ENCODE measurements at places on chromosomes 4 and X.
A peak's percentile ranks its signal among the peaks of the same experiment; 100 is the strongest.

DNA sequence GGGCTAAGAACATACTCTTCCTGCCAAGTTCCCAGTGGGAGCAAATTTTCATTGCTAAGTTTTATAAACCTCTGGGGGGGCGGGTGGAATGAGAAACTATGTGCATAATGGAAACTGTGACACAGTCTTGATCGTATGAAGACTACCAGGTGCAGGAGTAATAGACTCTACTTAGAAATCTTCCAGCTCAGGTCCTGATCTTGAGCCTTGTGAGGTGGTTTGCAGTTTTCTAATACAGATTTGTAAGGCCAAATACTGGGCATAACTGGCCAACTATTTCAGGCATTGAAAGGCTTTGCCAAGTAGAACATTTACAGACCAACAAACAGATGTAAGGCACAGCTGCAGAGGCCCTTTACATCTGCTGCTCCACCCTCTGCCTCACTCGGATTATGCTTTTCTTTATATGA is 89.7 kb upstream of the CBR4 start:
- H3K4me1 ChIP-seq = peaks cover 12% of the 10 kb centered on the region
- H3K4me3 ChIP-seq = no peak overlapping the region
- no peak overlapping the region for H3K27ac ChIP-seq
- no peaks in the 10 kb centered on the region for H3K27me3 ChIP-seq
- H3K36me3 ChIP-seq = peaks cover 40% of the 10 kb centered on the region

- H3K4me3 ChIP-seq = no peak overlapping the region
- no peaks in the 10 kb centered on the region for H3K27me3 ChIP-seq
- no peaks in the 10 kb centered on the region for H3K36me3 ChIP-seq
These were observed 29.8 kb upstream of the ESX1 start for GRCh38 chrX:104284507-104284906.

GRCh38 chrX:148412006-148412405 is 88.4 kb upstream of the AFF2 start:
- H3K4me3 ChIP-seq = no peak overlapping the region
- H3K4me1 ChIP-seq = no peaks in the 10 kb centered on the region
- H3K27me3 ChIP-seq = no peaks in the 10 kb centered on the region
- no peak for DNase-seq

- no peak for DNase-seq
- no peaks in the 10 kb centered on the region for H3K36me3 ChIP-seq
- H3K4me1 ChIP-seq = no peaks in the 10 kb centered on the region
These were observed 20.3 kb upstream of the ASMTL start for GRCh38 chrX:1472975-1473374.

GRCh38 chr4:40458109-40458508 is 123.0 kb downstream of the CHRNA9 start:
- no peak overlapping the region for H3K27ac ChIP-seq
- DNase-seq = no peak
- no peak overlapping the region for H3K4me3 ChIP-seq
- no peaks in the 10 kb centered on the region for H3K36me3 ChIP-seq

- no peaks in the 10 kb centered on the region for H3K36me3 ChIP-seq
- H3K27ac ChIP-seq = no peak overlapping the region
- no peaks in the 10 kb centered on the region for H3K27me3 ChIP-seq
- H3K4me1 ChIP-seq = peaks cover 16% of the 10 kb centered on the region
- H3K4me3 ChIP-seq = no peak overlapping the region
These were observed 3.6 kb upstream of the STBD1 start for GRCh38 chr4:76302826-76303438.

- H3K27ac ChIP-seq = no peak overlapping the region
- H3K36me3 ChIP-seq = no peaks in the 10 kb centered on the region
These were observed 2.7 kb upstream of the NKX3-2 start for GRCh38 chr4:13546941-13547484.

DNA sequence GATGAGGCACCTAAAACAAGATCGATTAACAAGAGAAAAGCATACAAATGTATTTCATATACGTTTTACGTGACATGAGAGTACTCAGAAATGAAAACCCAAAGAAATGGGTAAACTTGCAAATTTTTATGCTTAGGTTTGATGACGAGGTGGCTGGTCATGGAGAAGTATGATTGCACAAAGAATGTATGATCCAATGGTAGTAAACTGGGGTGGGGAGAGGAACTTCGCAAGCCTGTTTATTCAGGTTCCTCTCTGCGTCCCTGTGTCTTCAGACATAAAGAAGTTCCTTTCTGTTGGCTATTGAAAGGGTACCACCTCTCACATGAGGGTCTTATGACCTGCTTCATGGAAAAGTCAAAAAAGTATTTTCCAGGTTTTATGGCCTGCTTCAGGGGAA is 309.2 kb downstream of the BCOR start:
- H3K36me3 ChIP-seq = no peaks in the 10 kb centered on the region
- no peak overlapping the region for H3K4me3 ChIP-seq
- no peaks in the 10 kb centered on the region for H3K4me1 ChIP-seq
- no peak overlapping the region for H3K27ac ChIP-seq
- DNase-seq = no peak

GRCh38 chrX:71492231-71493065 is 40.5 kb upstream of the OGT start:
- H3K27ac ChIP-seq = no peak overlapping the region
- H3K4me3 ChIP-seq = peak overlapping the region; percentile 29
- no peaks in the 10 kb centered on the region for H3K27me3 ChIP-seq
- peak; percentile 33 for DNase-seq
- no peaks in the 10 kb centered on the region for H3K4me1 ChIP-seq

- no peaks in the 10 kb centered on the region for H3K36me3 ChIP-seq
- no peaks in the 10 kb centered on the region for H3K4me1 ChIP-seq
- no peaks in the 10 kb centered on the region for H3K27me3 ChIP-seq
- no peak overlapping the region for H3K4me3 ChIP-seq
- H3K27ac ChIP-seq = no peak overlapping the region
These were observed 9.1 kb downstream of the LNX1 start for GRCh38 chr4:53582194-53582593.

- H3K27ac ChIP-seq = no peak overlapping the region
- no peaks in the 10 kb centered on the region for H3K27me3 ChIP-seq
- no peak overlapping the region for H3K4me3 ChIP-seq
- no peaks in the 10 kb centered on the region for H3K4me1 ChIP-seq
These were observed 88.2 kb upstream of the STS start for GRCh38 chrX:7059214-7059838.

DNA sequence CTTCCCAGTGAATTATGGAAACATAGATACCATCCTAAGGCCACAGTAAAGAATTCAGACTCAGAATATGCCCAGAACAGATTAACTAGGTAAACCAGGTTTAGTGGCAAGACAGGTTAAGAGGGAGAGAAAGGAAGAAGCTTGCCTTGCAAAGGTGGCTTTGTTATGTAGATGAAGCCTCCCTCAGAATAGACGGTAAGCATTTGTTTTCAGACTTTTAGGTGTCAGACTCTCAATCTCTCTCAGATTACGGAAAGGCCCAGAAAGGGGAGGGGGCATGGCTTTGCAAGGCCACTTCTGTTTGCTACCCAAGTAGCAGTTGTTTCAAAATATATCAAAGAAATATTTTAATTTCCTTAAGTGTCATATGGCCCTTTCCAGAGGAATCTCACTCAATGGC is 457.1 kb upstream of the BOD1L1 start:
- H3K4me1 ChIP-seq = no peaks in the 10 kb centered on the region
- DNase-seq = no peak
- H3K27ac ChIP-seq = no peak overlapping the region
- no peaks in the 10 kb centered on the region for H3K27me3 ChIP-seq
- H3K4me3 ChIP-seq = no peak overlapping the region
- H3K36me3 ChIP-seq = no peaks in the 10 kb centered on the region

DNA sequence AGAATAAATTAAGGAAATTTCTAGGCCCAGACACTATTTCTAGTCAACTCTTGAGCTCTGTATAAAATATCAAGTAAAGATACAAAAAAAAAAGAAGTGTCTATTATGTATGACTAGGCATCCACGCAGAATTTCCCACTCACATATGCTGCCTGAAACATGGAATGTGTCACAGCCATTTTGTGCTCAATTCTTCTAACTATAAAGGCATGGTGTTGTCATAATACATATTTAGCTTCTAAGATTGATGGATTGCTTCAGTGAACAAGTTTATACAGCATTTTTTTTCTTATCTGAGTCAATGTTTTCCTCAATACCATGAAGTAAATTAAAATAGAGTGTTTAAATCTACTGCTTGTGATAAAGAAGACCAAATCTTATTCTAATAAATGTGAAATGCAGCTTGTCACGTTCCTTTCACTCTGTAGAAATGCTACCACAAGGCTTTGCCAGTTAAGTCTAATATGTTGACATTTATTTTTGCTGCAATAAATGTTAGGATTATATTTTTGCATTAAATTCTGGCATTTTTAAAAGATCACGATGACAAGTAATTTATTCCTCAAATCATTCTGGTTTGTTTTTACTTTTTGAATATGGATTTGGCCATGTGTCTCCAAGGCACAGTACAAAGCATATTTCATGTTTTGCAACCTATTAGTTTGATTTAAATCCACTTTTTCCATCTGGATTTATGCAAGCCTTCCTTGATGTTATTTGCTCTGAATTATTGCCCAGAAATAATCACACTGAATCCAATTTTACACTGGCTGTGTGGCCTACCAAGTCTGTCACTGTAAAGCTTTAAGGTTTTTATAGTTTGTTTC is 1829.0 kb upstream of the PCDH7 start:
- no peaks in the 10 kb centered on the region for H3K27me3 ChIP-seq
- H3K36me3 ChIP-seq = no peaks in the 10 kb centered on the region
- no peak overlapping the region for H3K27ac ChIP-seq
- no peaks in the 10 kb centered on the region for H3K4me1 ChIP-seq
- no peak for DNase-seq
- no peak overlapping the region for H3K4me3 ChIP-seq

- no peaks in the 10 kb centered on the region for H3K36me3 ChIP-seq
- no peak for DNase-seq
- peaks cover 13% of the 10 kb centered on the region for H3K4me1 ChIP-seq
These were observed 19.1 kb downstream of the FNIP2 start for GRCh38 chr4:158787709-158788475.

DNA sequence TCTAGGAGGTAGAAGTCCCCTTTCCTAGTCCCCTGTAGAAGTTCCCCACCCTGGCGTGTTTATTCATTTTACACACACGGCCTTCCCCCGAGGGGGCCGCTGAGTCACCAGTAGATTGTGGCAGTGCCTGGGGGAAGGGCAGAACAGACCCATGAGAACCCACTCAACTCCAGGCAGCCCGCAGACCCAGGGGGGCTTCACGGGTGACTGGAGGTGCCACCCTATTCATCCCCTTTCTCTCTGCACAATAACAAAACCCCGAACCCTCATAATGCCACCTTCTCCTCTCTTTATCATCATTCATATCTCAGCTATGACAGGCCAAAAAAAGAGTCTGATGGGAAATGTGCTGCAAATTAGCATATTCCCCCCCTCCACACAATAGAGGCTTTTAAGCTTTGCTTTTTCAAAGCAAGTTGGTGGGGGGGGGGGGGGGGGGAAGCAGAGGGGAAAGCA is 20.4 kb upstream of the GPM6B start:
- H3K4me3 ChIP-seq = no peak overlapping the region
- no peaks in the 10 kb centered on the region for H3K27me3 ChIP-seq
- DNase-seq = no peak
- H3K36me3 ChIP-seq = no peaks in the 10 kb centered on the region

DNA sequence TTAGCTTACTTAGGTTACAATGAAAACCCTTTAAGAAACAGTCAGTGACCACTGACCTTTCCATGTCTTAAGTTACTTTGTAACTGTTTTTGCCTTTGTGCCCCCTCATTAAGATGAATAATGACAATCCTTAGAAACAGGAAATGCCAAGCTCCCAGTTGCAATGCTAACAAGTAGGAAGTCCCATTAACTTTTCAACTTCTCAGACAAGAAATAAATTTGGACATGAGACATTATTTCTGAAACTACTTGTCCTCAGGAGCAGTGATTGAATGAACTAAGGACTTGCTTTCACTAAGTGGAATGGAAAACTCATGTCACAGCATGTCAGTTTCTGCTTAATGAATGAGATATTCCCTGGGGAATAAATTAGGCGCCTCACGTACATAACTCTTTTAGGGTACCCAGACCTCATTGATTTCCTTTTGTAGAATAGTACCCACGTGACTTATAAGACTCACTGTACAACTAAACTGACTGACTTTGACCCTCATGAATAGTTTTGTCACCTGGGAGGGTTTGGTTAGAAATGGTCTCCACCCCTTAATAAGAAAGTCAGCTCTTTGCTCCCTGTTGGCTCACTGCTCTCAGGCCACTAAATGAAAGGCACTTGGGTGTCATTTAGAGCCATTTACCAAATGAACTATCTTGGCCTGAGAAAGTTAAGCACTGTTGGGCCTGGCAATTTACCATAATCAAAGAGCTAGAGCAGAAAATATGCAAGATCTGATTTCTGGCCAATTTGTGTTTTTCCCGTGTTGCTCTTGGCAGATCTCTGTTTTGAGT is 383.9 kb downstream of the RPA4 start:
- H3K4me3 ChIP-seq = no peak overlapping the region
- H3K4me1 ChIP-seq = no peaks in the 10 kb centered on the region
- no peak overlapping the region for H3K27ac ChIP-seq
- no peaks in the 10 kb centered on the region for H3K36me3 ChIP-seq
- no peaks in the 10 kb centered on the region for H3K27me3 ChIP-seq

GRCh38 chr4:165737309-165737972 is 135.6 kb upstream of the TLL1 start:
- peak overlapping the region; percentile 72 for H3K27ac ChIP-seq
- no peak for DNase-seq

- no peaks in the 10 kb centered on the region for H3K27me3 ChIP-seq
- H3K4me1 ChIP-seq = no peaks in the 10 kb centered on the region
- H3K27ac ChIP-seq = no peak overlapping the region
- peaks cover 71% of the 10 kb centered on the region for H3K36me3 ChIP-seq
These were observed 22.8 kb downstream of the NELFA start for GRCh38 chr4:1985780-1986577.

DNA sequence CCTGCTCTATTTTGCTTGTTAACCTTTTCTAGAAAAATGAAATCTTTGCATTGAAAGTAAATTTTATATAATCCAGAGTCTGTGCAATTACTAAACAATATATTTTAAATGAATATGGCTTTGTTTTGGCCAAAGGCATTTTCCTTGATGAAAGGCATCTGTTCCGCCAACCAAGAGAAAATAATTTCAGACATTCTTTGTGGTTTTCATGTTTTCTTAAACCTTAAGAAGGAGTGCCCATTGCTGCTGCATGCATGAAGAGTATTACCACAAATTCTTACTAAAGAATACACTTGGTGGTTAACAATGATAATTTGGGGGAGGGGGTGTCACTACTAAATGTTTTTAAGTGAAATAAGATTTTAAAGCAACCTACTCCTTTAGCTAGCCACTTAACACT is 2.7 kb upstream of the PDGFC start:
- no peaks in the 10 kb centered on the region for H3K27me3 ChIP-seq
- H3K27ac ChIP-seq = no peak overlapping the region
- no peak overlapping the region for H3K4me3 ChIP-seq
- no peaks in the 10 kb centered on the region for H3K36me3 ChIP-seq
- no peak for DNase-seq

- no peak overlapping the region for H3K27ac ChIP-seq
- no peaks in the 10 kb centered on the region for H3K4me1 ChIP-seq
- no peak for DNase-seq
- no peaks in the 10 kb centered on the region for H3K27me3 ChIP-seq
- no peak overlapping the region for H3K4me3 ChIP-seq
These were observed 106.4 kb downstream of the SH3BGRL start for GRCh38 chrX:81308086-81308829.

GRCh38 chr4:188596021-188596420 is 456.8 kb downstream of the TRIML1 start:
- no peaks in the 10 kb centered on the region for H3K27me3 ChIP-seq
- no peaks in the 10 kb centered on the region for H3K4me1 ChIP-seq
- no peak overlapping the region for H3K4me3 ChIP-seq
- DNase-seq = no peak
- H3K27ac ChIP-seq = no peak overlapping the region

- H3K27ac ChIP-seq = no peak overlapping the region
- no peak for DNase-seq
- no peaks in the 10 kb centered on the region for H3K36me3 ChIP-seq
- H3K4me1 ChIP-seq = peaks cover 16% of the 10 kb centered on the region
These were observed 12.2 kb downstream of the TET2 start for GRCh38 chr4:105158837-105159236.
